Suppressor macrophage treated with lipopolysaccharide for 4 hours (primary cell): ENCODE measurements at places on chromosomes 1 and 21.

GRCh38 chr1:21927533-21928237, 9.4 kb downstream of the HSPG2 start:
- no peak for DNase-seq

DNA sequence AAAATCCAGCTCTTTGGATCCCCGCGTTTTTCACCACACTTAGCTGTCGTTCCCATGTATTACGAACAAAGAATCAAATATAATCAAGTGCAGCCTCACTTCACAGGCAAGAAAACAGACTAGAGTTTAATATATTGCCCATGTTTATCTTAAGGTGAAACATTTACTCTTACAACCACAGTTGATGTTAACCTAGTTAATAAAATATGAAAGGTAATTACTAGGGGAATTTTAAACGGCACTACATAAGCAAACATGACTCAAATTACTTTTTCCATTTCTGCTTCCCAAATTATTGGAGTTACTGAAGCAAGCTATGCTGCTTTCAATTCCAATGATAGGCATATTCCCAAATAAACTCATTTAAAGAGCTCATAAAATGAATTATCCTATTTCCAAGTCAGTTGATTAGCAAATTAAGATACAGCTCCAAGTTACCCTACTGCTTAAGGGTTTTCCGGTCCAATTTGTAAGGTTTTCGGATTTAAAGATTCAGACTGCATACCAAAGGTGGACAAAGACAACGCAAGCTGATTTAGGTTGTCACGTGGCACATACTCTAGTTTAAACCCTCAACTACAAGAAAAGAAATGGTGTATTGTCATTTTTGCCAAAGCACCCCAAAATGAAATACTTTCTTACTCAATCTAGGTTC, 5.9 kb downstream of the COX20 start:
- no peak for DNase-seq

DNA sequence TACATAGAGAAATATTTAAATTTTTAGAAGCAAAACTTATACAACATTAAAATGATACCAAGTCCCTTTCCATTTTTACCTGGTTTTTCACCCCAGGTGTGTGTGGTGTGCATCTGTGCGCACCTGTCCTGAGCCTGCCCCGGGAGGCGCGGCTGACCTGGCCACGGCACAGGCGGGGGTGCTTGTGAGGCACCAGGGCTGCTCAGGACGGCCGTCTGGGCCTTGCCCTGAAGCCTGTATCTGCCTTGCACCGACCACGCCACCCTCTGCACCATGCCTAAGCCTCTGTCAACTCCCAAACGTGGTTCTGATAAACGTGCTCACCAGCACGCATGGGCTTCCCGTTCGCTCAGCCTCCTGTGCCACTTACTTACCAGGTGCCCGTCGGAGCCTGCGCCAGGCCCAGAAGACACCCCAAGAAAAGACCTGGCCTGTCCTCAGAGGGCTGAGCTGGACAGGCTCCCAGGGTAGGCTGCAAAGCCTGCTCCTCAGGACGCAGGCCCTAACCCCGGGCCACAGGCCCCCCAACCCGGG, 20.9 kb downstream of the PANK4 start:
- no peak for DNase-seq

DNA sequence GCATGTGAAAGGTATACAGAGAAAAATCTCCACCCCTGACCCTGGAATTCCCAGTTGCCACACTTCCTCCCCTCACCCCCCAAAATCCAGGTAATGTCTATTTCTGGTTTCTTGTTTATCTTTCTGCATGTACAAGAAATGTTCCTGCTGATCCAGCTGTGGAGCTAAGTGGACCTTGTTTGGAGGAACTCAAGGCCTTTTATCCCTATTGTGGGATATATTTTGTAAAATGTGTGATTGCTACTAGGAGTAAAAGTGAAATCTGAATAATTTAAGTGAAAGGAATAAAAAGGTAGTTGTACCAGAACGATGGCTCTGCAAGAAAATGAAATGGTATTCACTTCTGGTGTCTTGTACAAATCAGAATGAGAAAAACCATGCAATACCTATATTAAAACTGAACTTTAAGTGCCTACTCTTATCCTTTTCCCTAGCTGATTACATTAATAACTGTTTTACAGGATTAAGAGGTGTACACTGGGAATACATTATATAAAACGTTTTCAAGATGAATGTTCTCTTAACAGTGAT, 3.0 kb downstream of the SPEN start:
- DNase-seq, result no peak

DNA sequence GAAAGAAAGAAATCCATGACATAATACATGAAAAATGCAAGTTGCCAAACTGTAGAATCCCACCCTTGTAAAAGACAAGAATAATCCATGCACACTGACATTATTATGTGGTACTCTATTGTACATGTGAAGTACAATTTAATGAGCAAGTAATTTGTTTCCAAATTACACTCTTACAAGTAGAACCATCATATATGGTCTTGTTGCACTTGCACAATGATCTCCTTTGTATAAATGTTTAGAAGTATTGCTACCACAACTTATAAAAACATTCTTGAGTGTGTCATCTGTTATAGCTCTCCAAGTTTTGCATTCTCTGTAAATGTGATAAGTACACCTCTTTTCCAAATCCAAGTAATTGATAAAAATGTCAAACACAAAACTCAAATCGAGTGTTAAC, 29.1 kb upstream of the ZNF281 start:
- no peak for DNase-seq

- DNase-seq, result no peak
Observed at GRCh38 chr1:22176258-22176657, 33.4 kb upstream of the WNT4 start.

DNA sequence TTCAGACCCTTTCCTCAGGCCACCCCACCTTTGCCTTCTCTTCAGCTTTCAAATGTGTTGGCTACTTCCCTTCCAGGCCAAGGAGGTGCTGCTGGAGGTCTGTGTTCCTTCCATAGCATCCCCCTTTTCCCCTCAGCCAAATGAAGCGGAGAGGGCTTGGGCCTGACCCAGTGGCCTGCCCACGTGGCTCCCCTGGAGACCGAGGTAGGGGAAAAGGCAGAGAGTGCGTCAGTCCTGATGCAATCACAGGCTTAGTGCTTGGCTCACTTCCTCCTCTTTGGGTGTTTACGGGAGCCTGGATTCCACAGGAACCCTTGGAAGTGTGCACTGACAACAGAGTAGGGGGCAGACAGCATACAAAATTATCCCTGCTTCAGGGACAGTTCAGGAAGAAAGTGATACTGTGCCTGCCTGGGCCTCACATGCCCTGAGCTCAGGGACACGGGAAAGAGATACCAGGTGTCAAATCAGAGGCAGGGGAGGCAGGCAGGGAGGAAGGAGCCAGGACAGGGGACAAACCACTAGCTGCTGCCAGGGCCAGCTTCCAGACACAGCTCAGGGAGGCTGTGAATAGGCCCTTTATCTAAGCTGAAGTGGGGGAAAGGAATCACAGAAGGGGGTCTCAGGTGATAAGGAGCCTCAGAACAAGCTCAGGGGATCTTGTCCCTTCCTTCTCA, 16.6 kb upstream of the PTP4A2 start:
- peak; percentile 95 for DNase-seq

GRCh38 chr1:165303386-165303785, 53.1 kb downstream of the LMX1A start:
- DNase-seq, result no peak

GRCh38 chr1:240925273-240925672, 313.3 kb upstream of the GREM2 start:
- DNase-seq, result no peak

GRCh38 chr1:46697053-46697452, 21.9 kb downstream of the EFCAB14 start:
- no peak for DNase-seq

DNA sequence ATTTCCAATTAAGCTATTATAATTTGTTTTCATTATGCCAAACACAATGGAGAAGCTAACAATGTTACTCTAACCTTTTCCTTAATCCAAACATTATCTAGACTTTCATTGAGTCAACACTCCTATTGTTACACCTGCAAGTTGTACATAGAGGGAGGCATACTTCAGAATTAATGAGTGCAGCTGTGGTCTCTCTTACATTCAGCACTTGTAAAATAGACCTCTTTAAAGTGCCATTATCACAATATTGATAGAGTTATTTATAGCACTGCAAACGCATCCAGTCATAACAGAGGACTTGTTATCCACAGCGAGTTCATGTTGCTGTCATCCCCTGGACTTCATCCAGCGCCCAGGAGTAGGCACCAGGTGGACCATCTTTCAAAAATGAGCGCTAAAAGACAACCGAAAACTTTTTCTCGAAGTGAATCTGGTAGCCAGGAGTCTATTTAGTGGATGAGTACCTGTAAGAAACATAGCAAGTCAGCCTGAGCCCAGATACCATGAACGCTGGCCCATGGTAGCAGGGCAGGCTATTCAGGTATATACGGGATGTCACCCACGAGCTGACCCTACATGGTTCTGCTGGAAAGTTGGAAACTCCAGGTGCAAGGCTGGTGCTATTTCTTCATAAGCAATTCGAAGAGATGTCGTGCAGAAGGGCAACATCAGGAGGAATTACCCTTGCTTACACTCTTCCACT, 70.6 kb upstream of the NFIA start:
- DNase-seq, result no peak

- no peak for DNase-seq
Observed at GRCh38 chr1:59323879-59324278, 27.0 kb downstream of the FGGY start.

DNA sequence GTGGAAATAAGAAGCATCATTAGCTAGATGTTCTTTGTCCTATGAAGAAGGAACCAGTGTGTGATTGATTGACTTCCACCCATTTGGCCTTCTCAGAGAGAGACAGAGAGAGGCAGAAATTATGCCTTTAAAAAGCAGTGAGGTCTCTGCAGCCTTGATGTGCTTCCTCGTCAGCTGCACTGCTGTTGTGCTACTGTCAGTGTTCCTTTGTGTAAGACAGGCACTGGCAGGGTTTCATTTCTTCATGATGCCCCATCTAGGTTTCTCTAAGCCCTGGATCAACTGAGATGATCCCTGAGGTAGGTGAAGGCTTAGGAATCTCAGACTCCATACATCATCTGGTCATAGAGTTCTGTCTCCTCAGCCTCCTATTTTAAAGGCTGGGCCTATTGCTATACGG, 34.9 kb downstream of the GPR3 start:
- DNase-seq, result peak; percentile 41

DNA sequence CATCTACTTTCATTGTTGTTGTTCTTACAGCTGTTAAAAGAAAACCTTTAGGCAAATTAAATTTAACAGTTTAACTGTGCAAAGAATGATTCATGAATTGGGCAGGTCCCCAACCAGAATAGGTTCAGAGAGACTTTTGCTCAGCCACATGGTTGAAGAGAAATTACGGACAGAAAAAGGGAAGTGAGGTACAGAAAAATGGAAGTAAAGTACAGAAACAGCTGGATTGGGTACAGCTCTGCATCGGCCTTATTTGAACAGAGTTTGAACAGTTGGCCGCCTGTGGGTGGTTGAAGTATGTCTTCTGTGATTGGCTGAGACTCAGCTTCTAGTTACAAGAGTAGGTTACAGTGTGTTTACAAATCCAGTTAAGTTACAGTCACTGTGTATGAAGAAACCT, 210.1 kb downstream of the FGGY start:
- peak; percentile 89 for DNase-seq

DNA sequence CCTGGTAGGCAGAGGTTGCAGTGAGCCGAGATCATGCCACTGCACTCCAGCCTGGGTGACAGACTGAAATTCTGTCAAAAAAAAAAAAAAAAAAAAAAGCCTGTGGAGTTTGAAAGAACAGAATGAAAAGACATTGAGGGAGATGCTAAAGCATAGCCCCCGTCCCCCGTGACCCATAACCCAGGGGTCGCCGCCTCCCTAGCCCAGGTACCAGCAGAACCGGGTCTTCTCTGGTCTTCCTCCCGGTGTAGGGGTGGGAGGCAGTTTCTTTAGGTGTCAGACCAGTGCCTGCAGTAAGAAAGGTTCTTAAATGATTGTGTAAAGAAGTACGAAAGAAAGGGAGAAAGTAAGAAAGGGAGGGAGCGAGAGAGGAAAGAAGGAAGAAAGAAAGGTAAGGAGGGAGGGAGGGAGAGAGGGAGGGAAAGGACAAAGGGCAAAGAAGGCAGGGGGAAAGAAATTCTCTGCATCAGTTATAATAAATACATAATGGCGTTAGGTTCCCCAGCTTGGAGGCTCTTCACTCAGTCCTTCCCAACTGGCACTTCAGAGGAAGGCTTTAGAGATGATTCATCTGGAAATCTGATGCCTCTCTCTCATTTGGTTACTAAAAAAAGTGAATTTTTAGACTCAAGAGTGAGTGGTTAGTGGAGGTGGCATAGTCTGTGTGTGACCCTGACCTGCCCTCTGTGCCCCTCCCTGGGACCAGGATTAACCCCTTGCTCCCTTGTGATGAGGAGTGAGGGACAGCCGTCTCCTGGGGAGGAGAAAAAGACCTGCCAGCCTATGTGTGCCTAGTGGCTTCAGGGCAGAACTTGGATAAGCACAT, 1.1 kb downstream of the IL24 start:
- DNase-seq, result no peak
